Activated CD4-positive, alpha-beta T cell treated with anti-CD3 and anti-CD28 coated beads, Interleukin-2, amount 50 U/mL, for 16 hours (primary cell): ENCODE measurements at places on chromosomes 5 and 9.

DNA sequence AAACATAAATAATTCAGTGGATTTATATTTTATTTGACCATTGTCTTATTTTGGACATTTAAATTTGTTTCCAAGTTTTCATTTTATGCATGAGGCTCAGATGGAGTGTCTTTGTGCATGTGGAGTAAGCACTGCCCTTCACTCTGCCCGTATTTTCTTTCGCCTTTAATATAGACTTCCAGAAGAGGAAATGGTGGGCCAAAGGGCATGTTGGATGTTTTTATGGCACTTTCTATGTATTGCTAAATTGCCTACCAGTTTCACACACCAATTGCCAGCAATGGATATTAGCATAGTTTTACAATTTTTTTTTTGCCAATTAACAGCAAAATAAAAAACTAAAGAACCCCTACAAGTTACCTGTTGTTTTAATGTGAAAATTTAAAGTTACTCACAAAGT lies 38.4 kb downstream of the ZSWIM6 start:
- no peak for DNase-seq

DNA sequence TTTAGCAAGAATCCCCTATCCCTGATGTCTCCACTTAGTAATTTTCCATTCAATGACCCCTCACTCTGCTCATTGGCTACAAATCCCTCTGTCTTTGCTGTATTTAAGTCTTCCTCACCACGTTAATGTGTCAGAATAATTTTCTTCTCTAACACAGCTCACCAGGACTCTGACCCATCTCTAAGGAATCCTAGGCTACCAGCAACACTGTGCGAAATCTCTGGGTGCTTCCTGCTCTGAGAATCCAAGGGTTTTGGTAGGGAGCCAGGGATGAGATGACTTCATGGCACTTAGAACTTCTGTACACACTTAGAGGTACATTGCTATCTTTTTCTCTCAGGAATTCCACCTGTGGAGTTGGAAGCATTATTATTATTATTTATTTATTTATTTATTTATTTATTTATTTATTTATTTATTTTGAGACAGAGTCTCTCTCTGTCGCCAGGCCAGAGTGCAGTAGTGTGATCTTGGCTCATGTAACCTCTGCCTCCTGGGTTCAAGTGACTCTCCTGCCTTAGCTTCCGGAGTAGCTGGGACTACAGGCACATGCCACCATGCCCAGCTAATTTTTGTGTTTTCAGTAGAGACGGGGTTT lies 53.5 kb downstream of the FOXI1 start:
- no peak for DNase-seq

- DNase-seq: no peak
These were observed 716 bp downstream of the TMEM171 start for GRCh38 chr5:73121119-73121463.

DNA sequence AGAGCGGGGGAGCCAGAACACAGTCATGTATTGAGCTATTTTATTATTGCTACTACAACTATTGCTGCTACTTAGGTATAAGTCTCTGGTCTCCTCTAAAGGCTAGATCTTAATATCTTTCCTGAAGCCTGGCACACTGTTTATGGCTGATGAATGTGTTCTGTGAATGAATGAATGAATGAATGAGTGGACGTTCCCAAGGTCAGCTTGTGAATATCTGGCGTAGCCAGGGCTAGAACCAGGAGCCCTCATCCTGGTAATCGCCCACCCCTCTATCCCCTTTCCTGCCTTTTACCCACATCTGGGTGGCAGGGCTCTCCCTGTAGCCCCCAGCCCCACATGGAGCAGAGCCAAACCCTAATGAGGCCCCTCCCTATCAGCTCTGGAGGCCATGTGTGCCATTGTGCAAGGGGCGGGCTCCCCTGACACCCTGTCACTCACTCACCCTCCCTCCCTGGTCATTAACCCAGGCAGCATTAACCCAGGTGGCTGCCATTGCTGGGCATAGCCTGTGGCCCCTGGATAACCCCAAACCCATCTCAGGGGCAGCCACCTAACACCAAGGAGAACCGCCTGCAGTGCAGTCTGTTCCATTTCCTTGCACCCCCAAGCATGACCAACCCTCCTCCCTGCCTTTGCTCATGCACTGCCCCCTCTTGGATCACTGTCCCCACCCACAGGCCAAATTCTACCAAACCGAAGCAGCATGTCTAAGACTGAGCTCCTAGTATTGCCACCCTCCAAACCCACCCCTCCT lies 2.0 kb upstream of the AKNA start:
- DNase-seq: no peak

GRCh38 chr9:97534961-97535594 lies 33.6 kb downstream of the TMOD1 start:
- DNase-seq: no peak
